ENCODE measurements at places on chromosomes 13 and 19.
A peak's percentile ranks its signal among the peaks of the same experiment; 100 is the strongest.

GRCh38 chr19:16355293-16356043 is 30.8 kb downstream of the KLF2 start:
- no peak for DNase-seq

GRCh38 chr19:48627865-48628314 is 8.6 kb downstream of the SPHK2 start:
- DNase-seq, result no peak

DNA sequence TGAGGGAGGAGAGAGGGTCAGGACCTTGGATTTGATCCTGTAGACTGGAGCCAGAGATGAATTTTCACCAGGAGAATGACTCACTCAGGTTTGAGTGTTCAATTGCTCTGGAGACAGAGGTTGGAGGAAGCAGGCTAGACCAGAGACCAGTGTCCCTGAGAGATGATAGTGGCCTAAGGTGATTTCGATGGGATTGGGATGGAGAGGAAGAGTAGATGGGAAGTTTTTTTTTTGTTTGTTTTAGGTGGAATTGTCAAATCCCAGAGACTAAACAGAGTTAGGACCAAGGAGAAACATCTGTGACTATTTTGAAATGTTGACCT is 2.3 kb downstream of the CEBPG start:
- DNase-seq, result no peak

GRCh38 chr19:33071887-33072286 is 7.2 kb upstream of the RHPN2 start:
- DNase-seq, result no peak

DNA sequence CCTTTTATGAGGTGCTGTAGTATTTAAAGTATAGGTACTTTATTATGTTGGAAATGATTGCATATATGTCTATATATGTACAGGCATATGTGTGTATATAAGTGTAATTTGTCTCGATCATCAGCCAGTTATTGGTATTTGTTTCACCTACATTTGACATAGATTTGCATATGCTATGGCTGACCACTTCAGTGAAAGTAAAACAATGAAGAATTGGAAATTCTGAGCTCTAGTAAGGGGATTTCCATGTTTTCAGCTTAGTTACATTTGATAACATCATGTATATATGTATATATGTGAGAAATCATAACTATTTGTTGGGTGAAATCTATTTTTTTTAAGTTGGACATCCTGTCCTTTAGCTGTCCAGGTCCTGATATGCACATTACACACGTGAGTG is 1303.9 kb downstream of the EFNB2 start:
- DNase-seq, result no peak

DNA sequence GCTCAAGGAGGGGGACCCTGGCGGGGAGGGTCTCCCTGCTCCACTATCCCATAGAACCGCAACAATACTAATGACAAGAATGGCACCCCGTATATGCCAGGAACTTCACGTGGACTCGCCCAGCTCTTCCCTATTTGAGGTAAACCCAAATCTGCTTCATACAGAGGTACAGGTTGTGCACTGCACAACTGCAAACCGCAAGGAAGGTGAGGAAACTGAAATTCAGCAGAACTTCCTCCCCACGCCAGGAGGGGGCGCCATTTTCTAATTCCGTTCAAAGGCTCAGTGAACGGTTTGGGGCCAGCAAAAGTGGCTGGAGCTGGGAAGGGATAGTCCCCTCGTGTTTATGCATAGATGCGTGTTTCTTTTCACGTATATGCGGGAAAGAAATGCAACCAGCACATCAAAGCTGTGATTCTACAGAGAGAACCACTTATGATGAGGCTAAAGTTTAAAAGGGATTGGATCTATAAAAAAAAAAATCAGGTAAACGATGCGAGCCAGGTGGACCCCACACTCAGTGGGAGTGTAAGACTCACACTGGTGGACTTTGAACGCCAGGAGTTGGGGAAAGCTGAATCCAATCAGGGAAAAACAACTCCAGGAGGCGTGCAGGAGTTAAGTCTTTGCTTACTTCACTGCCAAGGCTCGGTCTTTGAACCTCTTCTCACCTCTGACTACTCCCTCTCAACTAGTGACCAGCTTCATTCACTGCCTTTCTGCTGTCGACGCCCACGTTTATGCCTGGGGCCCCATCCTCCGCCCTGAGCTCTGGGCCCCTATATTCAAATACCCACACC is 20.3 kb downstream of the C19orf81 start:
- peak; percentile 39 for DNase-seq

- DNase-seq, result no peak
These were observed 29.7 kb downstream of the MLLT1 start for GRCh38 chr19:6250024-6250615.

DNA sequence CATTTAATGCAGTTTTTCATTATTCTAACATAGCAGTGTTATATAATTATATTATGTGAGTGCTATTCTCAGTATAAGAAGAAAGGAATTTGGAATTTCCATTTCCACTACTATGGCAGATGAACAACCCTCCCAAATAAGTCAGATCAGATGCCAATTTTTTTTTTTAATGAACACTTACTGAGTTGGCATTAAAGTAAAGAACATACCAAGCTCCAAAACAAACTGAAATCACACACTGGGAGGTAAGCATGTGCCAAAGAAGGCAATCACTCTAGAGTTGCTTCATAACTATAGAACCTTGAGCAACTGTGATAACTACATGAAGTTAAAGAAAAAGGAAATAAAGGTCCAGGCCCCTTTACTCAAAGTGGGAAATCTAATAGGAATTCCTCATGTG is 90.3 kb downstream of the RNF17 start:
- DNase-seq, result no peak

DNA sequence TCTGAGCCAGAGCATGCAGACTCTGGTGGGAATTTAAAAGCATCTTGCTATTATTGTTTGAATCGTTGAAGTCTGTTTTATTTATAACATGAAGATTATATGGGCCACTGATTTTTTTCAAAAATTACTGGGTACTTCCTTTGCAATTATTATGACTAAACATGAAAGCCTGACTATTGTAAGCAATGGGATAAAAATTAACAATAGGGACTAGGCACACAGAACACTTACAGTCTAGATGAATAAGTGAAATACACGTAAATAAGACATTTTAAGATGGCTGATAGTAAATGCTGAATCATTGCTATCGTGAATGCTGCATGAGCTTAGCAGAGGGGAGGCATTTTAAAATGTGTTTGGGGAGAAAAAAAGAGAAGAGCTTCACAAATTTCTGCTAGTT is 81.0 kb upstream of the MAB21L1 start:
- DNase-seq, result no peak

- no peak for DNase-seq
These were observed 10.7 kb upstream of the LIN7B start for GRCh38 chr19:49103331-49104085.

GRCh38 chr19:3810708-3811355 is 24.7 kb upstream of the MATK start:
- DNase-seq, result no peak

GRCh38 chr13:32989942-32990341 is 26.3 kb upstream of the KL start:
- DNase-seq, result no peak

GRCh38 chr13:112997188-112998130 is 28.4 kb downstream of the MCF2L start:
- DNase-seq, result no peak

DNA sequence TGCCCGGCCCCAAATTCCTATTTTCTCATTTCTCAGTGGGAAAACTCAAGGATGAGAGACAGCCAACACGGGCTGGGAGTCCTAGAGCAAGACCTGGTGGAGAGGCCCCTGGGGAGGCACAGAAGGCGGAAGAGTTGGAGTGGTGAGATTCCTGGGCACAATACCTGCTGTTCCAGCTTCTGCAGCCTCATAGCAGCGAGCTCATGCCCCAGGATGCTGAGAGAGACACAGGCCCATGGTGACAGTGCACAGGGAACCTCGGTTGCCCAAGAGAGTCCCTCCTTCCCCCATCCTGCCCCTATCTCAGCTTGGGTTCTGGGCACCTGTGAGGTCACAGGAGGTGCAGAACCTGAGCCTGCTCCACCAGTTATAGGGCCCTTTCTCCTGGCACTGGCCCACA is 1.4 kb downstream of the TULP2 start:
- no peak for DNase-seq

GRCh38 chr13:34116651-34117050 is 298.7 kb downstream of the RFC3 start:
- no peak for DNase-seq

Measured in activated T-cell treated with anti-CD3 and anti-CD28 coated beads for 48 hours (primary cell).